ENCODE measurements at places on chromosomes 12 and 14.
A peak's percentile ranks its signal among the peaks of the same experiment; 100 is the strongest.

DNA sequence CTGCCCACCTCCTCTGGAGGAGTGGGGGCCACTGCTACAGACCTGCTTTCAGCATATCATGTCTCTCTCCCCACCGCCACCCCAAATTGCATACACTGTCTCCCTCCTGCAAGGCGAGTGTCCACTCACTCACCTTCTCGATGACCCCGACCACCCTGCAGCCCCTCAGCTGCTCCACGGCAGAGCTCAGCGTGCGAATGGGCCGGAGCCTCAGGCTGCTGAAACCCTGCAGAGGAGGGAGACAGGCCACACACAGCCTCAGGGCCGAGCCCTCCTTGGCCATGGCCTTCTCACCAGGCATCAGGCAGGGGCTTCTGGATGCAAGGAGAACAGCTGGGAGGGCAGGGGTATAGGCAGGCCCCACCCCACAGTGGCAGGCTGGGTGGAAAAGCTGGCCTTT lies 4.7 kb downstream of the RPS6KL1 start:
- no peak for DNase-seq

DNA sequence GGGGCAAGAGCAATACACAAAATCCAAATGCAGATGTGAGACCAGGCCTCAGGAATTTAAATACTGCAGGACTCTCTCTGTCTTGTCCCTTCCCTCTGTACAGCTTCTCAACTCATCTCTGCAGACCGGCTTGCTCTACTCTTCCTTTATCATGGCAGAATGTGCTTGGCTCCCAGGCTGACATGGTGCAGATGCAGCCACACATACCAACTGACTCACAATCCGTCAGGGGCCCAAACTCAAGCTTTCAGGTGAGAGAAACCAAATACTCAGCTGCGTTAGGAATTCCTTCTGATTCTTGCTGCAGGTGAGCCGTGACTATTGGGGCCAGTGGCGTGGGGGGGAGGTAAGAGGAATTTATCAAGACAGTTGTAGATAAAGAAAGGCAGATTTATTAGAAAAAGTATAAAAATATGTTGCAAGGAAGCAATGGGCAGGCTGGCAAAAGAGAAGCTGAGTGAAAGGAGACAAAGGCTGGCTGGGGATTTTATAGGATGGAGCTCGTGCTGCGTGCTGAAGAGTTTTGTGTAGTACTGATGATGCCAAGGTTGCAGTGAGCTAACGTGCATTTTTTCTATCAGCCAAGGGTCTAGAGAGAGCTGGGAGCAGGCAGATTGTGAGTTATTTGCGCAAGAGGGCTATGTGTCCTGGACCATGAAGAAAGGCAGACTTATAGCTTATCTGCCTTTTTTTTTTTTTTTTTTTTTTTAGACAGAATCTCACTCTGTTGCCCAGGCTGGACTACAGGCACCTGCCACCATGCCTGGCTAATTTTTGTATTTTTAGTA lies 5.0 kb upstream of the LGALS3 start:
- no peak for DNase-seq

- no peak for DNase-seq
Measured at GRCh38 chr14:84937016-84937415, 592.9 kb upstream of the FLRT2 start.

DNA sequence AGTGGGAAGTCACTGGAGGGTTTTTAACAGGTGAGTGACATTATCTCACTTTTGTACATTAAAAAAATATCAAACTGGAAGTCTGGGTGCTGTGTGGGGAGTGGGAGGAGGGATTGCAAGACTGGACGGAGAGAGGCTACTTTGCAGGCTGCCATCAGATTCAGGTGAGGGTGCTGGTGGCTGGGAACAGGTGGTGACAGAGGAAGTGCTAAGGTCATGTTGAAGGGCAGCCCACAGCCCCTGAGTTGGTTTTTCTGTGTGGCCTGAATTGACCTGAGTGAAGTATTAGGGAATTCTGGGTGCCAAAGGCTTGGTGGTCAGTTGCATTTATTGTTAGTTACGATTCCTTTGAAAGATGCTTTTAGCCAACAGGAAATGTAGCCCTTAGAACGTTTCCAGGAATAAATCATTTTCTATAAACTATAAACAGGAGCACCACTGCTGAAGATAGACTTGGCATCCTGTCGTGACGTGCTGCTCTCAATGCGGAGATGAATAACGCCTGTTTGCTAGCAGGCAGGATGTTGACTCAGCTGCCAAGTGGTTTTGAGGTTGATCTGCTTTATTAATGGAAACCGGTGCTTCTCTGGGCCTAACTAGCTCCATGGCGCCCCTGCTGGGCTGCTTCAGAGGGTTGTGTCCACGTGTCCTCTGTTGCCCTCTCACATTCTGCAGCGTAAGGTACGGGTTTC lies 707.5 kb upstream of the TMEM132C start:
- DNase-seq: peak; percentile 52

DNA sequence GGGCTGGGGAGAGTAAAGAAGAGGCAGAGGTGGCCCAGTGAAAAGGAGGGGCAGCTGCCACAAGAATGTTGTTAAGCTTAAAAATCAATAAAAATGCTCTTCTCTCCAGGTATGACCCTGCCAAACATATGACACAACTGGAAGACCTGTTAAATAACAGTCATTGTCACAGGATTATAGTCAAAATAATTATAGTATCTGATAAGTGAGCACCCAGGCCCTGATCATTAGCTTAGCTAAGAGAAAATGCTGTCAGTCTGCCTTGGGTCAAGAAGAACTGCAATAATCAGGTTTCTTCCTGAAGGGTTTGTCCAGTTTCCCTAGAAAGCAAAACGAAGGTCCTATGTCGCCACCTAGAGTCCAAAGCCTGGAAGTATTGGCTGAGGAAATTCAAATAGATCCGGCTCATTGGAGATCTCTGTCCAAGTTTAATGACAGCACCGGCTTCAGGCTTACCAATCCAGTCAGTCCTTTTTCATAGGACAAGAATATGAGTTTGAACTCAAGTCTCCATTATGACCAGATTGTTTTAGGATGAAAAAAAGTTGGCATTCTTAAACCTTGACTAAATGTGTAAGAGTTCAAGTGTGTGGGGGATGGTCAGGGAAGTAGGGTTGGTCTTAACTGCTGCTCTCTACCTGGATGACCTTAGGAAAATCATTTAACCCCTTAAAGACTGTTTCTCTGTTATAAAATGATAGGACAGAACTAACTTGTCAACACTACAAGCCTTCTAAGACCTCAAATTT lies 22.5 kb upstream of the NKX2-8 start:
- DNase-seq: peak; percentile 76

GRCh38 chr12:128684352-128684751 lies 139.4 kb downstream of the SLC15A4 start:
- no peak for DNase-seq

- DNase-seq: no peak
Measured at GRCh38 chr12:80419644-80420043, 24.4 kb upstream of the PTPRQ start.

- DNase-seq: peak; percentile 68
Measured at GRCh38 chr12:62732861-62733427, 202.0 kb downstream of the PPM1H start.

DNA sequence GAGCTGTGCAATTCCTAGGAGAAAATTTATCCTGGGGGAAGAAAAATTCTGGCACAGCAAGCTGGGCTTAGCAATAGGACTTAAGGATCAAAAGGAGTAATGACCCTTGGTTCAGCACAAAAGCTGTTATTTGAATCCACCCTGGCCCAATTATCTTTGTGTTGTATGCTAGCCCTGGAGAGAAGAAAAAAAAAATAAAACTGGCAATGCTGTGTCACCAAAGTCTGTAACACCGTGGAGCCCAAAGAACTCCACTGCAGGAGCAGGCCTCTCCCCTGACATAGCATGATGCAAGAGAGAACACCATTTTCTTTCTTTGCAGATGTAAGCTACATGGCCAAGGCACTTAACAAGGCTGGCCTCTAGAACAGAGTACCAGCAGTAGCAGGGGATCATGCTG lies 63.0 kb upstream of the ARHGAP5 start:
- no peak for DNase-seq

GRCh38 chr12:50749459-50749882 lies 14.4 kb upstream of the ATF1 start:
- no peak for DNase-seq

GRCh38 chr14:52220924-52221811 lies 46.3 kb upstream of the PTGDR start:
- DNase-seq: no peak

DNA sequence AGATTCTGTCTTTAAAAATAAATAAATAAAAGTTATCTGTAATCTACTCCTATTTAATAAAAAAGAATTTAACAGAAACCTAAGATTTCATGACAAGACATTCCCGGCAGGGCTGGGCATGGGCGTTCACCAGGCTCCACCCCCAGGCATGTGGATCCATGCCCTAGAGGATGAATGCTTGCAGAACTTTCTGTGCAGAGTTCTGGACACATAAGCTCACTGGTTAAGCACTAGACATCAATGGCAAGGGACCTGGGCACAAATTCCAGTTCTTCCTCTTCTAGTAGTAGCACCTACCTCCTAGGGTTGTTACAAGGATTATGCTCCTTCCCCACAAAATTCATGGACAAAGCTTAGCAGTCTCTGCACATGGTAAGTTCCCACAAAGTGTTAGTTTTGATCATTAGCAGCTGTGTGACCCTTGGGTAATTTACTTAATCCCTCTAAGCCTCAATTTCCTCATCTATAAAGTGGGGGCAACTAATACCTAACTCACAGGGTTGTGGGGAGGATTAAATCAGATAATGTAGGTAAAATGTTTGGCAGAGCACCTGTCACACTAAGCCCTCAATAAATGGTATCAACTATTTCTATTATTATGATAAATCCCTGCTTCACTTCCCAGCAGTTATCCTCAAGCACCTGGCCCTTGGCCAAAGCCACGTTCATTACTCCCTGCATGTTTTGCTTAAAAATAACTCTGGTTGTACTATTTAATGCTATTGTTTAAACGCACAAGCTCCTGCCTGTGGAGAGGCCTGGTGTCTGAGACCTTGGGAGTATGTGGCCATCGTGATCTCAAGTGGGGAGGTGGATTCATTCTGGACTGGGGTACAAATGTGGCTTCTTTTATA lies 9.8 kb downstream of the GALNT6 start:
- DNase-seq: no peak

DNA sequence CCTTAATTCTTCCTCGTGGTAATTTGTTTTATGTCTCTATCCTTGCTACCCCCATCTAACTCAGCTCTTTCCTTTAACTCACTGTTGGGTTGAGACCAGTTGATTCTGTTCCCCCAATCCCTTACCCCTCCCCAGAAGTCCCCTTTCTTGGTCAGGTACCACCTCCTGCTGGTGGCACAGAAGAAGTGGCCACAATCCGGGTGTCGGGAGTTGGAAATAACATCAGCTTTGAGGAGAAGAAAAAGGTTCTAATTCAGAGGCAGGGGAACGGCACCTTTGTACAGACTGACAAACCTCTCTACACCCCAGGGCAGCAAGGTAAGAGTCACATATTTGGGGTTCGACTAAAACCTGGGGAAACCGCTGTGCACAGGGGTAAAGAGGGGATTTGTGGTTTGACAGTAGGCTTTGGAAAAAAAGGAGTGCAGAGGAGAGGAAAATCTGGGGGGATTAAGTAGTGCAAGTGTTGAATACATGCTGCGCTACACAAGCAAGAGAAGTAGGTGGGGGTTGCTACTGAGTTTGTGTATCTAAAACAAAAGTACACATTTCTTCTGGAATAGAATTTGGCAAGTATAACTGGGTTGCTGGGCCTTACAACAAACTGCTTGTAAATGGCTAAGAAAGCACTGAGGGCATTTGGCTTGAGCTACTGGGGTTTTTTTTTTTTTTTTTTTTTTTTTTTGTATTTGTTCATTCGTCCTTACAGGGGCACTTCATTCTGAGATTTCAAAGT lies 1.3 kb downstream of the A2ML1 start:
- DNase-seq: no peak

DNA sequence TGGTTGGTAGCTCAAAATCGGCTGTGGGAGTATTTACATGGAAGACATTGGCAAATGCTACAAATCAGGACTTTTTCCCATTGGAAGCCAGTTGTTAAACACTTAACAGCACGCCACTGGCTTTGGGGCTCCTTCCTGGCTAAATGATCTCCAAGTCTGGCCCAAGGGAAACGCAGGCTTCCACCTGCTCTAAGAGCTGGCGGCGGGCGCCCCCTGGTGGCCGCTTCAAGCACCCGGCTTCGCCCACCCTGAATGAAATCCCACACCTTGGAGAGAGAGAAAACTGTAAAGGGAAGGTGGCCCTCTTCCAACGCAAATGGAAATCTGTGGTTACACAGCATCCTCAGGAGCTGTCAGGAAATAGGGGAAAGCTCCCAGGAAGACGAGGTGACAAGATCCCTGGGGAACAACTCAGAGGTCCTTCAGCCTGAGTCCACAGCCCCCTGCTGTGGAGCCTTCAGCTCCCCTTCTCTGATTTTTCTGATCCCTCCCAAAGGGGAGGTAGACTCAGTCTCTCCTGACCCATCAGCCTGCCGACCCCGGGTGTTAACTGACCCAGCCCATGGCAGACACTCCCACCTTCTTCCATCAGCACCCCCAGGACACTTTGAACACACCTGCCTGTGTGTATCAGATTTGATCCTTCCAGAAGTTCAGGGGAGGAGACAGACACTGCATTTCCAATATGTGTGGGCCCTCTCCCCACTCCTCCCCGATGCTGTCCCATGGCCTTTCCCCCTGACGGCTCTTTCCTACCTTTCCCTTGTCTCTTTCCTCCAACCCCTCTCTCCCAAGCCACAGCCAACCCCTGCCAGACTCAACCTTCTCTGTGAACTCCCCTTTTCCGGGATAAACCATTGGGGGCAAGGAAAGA lies 15.4 kb downstream of the SELPLG start:
- DNase-seq: peak; percentile 85

GRCh38 chr14:73014105-73014504 lies 12.8 kb downstream of the ZFYVE1 start:
- no peak for DNase-seq

DNA sequence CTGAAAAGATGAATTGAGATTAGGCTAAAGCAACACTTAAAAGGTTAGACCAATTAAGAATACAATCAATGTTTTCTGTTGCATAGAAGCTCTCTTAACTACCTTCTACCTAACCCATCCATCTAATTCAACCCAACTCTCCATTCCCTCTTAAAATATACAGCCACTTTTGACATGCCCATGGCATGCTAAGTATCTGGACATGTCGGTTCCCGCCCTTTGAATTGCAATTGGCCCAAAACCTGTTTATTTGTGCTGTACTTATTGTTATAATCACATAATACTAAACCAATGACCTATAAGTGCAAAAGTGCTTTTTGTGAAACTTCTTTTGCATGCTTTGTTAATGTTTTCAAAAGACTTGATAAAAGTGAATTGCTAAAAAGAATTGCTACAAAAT lies 37.6 kb upstream of the APPL2 start:
- DNase-seq: peak; percentile 33

Data from RWPE1 (cell line).